ENCODE measurements at places on chromosomes 1 and 21.

GRCh38 chr1:83929184-83929583, 69.7 kb downstream of the TTLL7 start:
- no peak for DNase-seq

DNA sequence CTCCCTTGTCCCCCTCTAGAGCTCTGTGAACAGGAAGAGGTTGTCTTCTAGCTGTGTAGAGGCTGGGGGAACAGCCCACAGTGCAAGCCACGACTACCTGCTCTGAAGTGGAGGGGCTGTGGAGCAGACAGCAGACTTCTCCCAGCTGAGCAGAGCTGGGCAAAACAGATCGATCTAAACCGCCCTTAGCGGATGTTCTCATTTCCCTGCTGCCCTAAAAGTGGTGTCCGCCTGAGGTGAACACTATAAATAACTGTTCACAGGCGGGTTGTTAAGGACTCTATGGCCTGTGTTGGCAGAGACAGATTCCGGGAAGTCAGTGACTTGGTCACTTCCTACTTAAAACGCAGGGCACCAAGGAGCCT, 203.2 kb downstream of the RHOU start:
- peak; percentile 11 for DNase-seq

- peak; percentile 18 for DNase-seq
Measured at GRCh38 chr1:240107058-240107684, 15.5 kb downstream of the FMN2 start.

- no peak for DNase-seq
Measured at GRCh38 chr21:36203603-36203889, 46.9 kb downstream of the DOP1B start.

- no peak for DNase-seq
Measured at GRCh38 chr1:29506678-29507225, 270.4 kb downstream of the PTPRU start.

DNA sequence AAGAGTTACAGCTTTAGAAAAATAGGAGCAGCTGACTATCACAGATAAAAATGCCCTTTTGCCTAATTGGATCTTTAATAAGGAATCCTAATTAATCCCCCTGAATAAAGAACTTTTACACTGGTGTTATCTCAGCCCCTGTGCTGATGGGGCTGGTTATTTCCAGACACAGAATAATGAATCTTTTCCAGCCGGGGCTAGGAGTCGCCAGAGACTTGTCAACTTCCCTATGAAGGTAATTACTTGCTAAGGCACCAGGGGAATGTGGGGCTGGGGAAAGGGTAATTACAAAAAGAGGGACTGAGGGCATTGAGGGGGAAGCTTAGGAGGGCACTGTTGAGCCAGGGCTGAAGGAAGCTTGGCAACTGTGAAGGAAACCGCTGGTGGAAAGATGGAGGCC, 34.5 kb downstream of the HMGB4 start:
- no peak for DNase-seq

DNA sequence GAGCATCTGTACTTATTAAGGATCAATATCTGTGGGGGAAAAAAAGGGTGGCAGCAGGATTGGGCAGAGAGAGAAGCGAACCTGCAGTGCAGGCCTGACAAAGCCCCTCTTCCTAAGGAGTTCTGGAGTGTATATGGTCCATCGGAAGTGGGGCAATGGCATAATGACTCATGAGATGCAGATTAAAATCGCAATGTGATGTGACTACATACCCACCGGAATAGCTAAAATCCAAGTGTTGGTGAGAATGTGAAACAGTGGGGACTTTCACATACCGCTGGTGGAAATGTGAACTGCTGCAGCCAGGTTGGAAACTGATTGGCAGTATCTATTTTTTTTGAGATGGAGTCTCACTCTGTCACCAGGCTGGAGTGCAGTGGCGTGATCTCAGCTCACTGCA, 8.2 kb upstream of the CREG1 start:
- DNase-seq: no peak

- peak; percentile 86 for DNase-seq
Measured at GRCh38 chr1:13832100-13832499, 132.1 kb downstream of the PRDM2 start.

DNA sequence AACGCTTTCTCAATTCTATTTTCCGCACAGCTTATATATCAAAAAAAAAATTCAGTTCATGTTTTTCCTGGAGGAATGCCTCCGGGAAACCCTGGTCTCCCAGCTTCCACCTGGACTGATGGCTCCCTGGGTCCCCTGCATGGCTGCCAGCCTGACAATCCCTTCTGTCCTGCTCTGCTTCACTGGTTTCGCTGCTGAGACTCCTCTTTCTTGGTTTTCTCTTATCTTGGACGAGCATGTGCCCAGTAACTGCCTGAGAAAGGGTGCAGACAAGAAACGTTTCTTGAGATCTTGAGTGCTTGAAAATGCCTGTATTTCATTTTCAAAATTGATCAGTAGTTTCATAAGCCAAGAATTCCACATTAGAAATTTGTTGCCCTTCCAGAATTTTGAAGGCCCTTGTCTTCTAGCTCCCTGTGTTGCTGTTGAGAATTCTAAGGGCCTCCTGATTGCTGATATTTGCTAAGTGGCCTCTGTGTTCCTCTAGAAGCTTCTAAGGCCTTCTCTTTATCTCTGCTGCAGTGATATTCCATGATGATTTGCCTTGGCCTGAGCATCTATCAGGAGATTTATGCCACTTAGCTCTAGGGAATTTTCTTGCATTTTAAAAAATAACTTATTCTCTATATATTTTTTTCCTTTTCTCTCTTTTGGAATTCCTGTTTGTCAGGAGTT, 44.7 kb downstream of the ETS2 start:
- DNase-seq: no peak

DNA sequence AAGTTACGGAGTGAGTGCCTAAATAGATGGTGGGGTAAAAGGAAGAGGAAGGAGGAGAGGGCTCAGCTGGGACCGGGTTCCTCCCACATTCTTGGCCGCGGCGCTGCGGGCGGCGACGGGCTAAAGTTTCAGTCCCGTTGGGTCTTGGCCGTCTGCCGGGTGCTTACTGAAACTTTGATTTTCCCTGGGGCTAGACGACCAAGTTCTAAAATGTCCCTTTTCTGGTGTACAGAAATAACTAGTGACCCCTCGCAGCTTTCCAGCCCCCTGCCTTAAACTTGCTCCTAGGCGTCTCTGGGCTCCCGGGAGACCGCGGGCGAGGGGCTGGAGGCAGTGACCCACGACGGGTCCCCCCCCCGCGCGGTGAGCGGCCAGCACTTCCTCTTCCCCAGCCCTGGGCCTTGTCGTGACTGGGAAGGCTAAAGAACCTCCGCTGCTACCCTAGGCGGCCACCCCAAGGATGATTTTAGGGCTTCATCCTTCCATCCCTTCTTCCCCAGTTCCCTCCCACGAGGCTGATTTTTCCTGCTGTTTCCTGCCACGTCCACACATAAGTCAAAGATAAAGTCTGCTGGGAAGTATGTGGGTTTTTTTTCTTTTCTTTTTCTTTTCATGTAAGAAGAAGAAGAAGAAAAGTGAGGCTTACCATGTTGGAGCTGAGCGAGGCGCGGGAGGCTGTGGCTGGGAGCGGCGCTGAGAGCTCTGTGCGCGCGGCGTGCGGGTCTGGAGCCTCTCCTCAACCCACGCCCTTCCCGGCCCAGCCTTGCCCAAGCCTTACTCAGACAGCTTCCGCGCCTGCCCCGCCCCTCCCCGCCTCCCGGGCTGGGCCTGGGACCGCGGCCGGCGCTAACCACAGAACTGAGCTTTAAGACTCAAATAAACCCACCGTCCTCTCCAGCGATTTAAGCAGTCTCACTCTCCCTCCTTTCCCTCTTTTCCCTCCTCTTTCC, at the start of gene S100A11:
S100A11 (minus strand) TSS at position 738 of the 950 bp plus-strand sequence; CDS start at position 649, 89 bp downstream.
- DNase-seq: no peak

DNA sequence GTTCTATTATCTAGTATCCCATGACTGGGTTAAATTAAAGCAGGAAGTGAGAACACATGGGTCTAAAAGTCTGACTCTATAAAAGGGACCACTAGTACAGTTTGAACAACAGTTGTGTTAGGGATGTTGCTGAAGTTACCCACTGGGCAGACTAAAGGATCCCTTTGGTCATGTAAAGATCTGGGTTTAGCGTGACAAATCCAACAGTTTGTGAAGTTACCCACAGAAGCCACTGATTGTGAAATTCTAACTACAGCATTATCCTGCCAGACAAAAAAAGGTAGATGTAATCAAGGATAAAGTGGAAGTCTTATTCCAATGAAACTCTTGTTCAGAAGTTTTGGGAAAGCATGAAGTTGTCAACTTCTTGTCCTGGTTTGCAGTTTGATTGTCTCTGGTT, 5.7 kb downstream of the QSOX1 start:
- no peak for DNase-seq

DNA sequence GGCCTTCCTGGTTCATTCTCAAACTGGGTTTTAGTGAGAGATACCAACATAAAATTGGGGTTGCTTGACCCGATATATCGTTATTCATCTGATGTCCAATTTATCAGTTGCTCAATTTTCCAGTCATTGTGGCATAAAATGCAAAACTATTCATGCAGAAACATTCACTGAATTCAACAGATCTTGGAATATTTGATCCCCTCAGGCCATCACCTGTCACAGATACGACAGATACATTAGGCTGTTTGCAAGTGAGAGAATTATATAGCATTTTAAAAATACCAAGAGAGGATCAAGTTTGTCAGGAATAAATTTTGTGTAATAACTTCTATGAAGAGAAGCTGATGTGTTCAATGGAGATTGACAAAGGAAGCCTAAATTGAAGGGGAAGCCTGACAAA, 67.1 kb downstream of the MAP10 start:
- no peak for DNase-seq

DNA sequence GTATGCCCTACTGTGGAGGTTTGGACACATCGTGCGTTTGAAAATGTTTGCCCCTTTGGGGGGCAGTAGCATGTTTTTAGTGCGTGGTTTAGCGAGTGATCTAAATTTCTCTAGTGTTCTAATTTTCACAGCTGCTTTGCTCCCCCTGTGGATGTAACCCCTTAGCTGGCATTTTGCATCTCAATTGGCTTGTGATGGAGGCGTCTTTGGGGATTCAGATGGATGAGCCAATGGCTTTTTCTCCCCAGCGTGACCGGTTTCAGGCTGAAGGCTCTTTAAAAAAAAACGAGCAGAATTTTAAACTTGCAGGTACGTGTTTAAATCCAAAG, 836 bp downstream of the CDC7 start:
- DNase-seq: peak; percentile 74

DNA sequence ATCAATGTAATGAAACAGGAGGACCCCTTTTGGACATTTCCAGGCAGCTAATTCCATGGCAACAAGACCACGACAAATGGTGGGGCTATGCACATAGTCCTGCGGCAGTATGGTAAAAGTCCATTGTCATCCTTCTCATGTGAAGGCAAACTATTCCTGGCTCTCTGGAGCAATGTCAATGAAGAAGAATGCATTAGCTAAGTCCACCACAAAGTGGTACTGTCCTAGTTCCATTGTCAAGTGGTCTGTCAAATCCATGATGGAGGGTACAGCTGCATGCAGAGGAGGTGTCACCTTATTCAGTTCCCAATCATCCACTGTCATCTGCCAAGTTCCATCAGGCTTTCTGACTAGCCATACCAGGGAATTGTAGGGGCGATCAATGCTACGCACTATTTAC, 110.1 kb downstream of the GDAP2 start:
- no peak for DNase-seq

DNA sequence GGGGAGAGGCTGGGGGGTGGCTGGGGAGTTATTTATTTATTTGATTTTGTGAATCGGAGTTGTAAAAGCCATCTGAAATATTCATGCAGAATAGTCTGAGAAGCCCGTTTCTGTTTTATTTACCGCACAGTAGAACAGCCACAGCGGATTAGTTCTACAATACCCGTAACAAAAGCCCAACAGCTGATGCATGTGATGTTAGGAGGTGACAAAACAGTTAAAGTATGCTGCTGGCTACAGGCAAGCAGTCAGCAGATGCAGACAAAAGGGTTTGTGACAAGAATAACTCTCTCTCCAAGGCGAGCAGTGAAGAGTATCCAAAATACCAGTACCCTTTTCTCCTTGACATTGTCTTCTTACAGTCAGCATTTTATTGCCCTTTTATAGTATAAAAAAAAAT, 42.0 kb downstream of the PROX1 start:
- no peak for DNase-seq

DNA sequence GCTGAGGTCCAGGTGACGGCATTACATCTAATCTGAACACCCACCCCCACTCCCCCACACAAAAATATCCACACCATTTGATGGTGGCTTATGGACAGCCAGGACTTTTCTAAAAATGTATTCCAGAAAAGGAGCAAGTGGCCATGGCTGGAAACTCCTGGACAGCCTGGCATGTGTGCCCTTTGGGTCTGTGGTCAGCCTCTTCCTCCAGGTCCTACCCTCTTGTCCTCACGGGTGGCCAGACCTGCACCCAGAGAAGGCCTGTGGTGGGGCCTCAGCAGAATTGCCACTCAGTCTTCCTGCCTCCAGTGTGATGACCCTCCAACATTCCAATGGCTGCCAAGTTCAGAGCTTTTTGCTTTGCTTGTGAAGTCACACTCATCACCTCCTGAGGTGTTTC, 600.6 kb downstream of the AJAP1 start:
- no peak for DNase-seq

GRCh38 chr1:30597711-30598110, 125.7 kb downstream of the MATN1 start:
- DNase-seq: no peak

- no peak for DNase-seq
Measured at GRCh38 chr1:216682752-216683151, 40.5 kb downstream of the ESRRG start.

DNA sequence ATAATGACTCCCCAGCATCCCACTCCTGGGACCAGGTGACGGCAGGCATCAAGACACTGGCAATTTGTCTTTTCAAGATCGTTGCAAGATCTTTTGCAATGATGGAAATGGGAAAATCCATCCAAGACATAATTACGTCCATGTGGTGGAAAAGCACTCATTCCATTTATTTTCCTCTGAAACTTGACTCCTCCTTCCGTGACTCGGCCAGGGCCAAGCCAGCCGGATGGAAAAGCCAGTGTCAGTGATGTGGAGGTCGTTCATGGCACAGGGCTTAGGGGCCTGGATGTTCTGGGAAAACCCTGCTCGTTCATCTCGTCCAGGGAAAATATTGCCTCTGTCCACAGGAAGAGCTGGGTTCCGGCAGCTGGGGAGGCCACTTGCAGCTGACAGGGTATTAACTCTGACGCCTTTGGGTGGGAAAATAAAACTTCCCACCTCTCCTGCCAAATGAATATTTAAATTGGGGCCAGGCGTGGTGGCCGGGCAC, 46.2 kb downstream of the C1orf198 start:
- DNase-seq: no peak

Data from NCI-H345 (cell line).